ENCODE measurements at places on chromosomes 1 and 21.
A peak's percentile ranks its signal among the peaks of the same experiment; 100 is the strongest.

DNA sequence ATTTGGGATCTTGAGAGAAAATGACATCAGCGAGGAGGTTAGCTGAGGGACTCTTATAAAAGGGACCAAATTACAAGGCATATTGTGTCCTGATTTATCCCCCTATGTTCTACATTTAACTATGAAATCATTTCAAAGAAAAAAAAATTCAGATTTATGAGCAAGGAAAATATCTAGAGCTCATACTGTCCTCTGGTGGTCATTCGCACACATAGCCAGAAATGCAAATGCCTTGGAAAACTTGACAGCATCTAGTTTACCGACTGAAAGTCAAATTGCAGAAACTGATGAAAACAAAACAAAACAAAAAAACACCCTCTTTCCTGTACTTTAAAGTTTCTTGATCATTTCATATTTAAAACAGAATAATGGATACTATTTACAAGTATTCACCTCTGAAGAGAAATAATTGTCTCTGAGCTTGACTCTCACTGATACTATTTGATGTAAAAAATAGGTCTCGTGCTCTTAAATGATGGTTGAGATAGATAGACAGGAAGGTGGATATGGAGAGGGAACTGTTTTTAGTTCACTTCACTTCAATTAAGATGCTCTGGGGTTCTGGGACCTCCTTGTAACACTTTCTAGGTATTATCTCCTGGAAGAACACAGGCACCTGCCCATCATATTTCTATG lies 253.8 kb downstream of the PCP4 start:
- DNase-seq, result peak; percentile 20

DNA sequence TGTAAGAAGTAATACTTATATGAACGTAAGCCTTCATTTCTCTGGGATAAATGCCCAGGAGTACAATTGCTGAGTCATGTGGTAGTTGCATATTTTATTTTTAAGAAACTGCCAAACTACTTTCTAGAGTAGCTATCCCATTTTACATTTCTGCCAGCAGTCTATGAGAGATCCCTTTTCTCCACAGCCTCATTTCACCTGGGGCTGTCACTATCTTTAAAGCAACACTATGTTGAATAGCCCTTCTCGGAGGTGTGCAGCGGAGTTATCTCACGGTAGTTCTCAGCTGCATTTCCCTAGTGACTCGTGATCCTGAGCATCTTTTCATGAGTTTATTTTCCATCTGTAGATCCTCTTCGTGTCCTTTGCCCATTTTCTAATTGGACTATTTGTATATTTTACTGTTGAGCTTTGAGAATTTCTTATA lies 93.4 kb downstream of the ADARB1 start:
- DNase-seq, result peak; percentile 37

DNA sequence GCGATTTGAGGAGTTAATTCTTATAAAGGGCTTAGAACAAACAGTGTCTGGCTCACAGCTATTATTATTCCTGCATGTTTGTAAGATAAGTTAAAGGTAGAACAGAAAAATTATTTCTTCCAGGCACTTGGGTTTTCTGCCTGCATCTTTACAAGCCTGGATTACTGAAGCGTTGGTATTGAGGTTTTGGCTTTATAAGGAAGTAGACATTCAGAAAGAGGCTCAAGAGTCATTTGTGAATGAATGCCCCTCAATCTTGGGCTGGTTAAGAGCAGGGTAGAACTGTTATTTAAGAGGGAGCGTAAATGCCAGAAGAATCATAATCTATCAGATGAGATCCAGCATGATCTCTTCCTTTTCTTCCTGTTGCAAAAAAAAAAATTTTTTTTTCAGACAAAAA lies 77.3 kb upstream of the ARID1A start:
- DNase-seq, result no peak

DNA sequence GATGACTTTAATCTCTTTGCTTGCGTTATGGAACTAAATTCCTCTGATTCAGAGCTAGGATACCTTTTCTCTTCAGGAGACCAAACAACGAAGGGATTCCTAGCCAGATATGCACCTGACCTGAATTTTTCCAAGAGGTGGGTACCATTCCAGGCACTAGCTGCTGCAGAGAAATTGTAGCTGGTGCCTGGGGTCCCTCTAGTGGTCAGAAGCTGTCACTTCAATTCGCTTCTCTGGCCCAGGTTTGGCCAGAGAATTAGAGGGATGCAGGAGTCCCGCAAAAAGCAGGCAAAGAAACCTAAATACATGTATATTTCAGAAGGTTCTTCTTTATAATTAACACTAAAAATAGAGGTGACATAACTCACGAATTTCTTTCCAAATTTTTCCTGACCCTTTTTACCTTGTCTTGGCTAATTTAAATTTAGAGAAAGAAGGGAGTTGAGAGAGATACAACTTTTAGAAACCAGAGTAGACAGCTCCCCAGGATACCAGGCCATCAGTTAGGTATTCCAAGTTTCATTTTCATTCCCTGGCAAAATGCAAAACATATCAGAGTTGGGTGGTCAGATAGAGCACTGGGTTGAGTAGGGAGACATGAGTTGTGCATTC lies 9.6 kb downstream of the ACKR1 start:
- peak; percentile 39 for DNase-seq
